Stimulated activated CD4-positive, alpha-beta T cell treated with anti-CD3 and anti-CD28 coated beads, Interleukin-12 subunit alpha, Interleukin-12 subunit beta, amount 100 ng/mL, for 24 hours (primary cell): ENCODE measurements at places on chromosomes 11 and 22.

DNA sequence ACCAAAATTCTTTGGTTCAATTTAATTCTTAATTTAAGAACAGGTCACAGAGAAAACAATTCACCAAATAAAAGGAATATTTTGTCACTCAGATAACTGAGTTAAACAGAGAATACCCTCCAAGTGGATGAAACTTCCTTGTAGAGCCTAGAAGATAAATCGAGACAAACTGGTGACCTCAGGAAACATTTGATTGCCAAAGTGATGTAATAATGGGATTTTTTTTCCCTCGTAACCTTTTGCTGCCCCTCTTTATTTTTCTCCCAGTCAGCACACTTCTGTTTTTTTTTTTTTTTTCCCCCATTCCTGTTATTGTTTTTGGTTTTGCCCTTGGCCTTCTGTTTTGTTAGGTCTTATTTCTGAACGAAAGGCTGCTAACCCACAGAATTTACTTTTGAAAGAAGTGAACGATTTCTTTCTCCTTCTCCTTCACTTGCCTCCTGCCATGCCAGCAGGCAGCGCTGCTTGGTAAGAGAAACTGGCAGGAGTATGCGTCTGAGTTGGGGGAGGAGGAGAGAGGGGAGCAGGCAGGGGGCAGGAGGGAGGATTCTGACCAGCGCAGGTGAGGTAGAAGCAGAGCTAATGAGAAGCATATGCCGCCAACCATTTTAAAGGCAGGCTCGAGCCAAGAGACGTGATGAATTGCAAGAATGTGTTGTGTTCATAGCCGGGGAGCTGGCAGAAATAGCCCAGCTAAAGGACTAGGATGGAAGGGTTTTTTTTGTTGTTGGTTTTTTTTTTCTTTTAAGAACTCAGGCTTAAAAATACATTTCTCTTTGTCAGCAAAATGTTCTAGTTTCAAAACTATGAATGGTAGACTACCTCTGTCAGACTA is 121.9 kb upstream of the MTMR2 start:
- DNase-seq, result no peak

GRCh38 chr11:109347304-109347703 is 74.7 kb upstream of the C11orf87 start:
- DNase-seq, result no peak

GRCh38 chr22:29454276-29454675 is 15.9 kb downstream of the RFPL1 start:
- no peak for DNase-seq

GRCh38 chr11:90329043-90329442 is 106.2 kb upstream of the CHORDC1 start:
- DNase-seq, result no peak

- DNase-seq, result no peak
These were observed 61.5 kb downstream of the MIAT start for GRCh38 chr22:26718905-26719304.

- no peak for DNase-seq
These were observed 20.4 kb upstream of the POGLUT3 start for GRCh38 chr11:108518581-108518980.

DNA sequence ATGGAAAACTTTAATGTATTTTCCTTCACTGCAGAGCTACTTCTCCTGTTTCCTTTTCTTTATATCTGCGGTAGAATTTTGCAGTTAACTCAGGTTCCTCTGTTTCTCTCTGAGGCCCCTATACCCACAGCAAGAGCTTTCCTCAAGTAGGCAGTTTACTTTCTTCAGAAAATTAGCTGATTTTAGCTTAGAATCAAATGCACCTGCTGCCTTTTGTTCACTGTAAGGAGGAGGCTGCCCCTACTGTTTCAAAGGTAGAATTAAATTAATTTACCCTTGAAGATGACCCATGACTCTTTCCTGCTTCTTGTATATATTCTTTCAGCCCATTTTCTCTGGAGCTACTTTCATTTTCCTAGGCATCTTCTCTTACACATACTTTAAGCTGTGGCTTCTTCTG is 68.7 kb upstream of the GDPD4 start:
- DNase-seq, result no peak

GRCh38 chr11:44246726-44247125 is 63.2 kb downstream of the ALX4 start:
- DNase-seq, result no peak

DNA sequence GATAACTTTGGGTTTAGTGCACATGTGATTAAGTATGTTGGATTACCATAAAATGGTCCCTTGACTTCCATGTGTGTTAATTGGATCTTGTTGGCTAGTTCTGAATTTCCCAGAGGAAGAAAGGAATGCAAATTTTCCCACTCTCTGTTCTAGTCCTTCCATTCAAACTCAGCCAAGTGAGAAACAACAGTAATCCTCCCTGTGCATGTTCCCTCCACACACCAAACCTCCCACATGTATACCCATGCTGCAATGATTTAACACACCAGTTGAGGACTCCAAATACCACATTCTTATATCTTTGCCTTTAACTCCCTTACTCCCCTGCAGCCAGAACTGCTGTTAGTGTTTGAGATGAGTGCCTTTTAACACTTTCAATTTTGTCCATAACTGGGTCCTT is 1158.9 kb downstream of the DLG2 start:
- no peak for DNase-seq

DNA sequence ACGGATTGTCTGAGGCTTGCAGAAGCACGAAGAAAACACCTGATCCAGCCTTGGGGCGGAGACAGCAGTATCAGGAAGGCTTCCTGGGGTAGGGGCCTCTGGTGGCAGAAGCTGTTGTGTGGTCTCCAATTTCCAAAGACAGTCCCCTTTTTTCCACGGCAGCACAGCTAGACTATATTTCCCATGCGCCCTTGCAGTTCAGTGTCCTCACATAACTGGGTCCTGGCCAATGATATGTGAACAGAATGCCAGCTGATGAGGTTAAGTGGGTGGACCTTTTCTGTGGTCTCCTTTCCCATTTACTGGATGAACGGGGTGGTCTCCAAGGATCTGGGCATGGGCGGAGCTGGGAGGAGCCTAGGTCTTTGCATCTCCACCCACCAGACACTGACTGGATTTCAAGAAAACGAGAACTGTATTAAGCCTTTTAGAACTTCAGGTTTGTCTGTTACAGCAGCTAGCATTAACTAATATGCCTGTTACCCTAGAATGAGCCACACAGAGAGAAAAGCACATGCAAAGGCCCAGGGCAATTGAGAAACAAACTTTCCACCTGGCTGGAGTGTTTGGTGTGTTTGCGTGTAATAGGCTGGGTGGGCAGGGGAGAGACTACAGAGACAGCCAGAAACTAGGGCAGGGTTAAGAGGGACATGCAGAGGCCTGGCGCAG is 6.2 kb downstream of the GAL3ST1 start:
- no peak for DNase-seq

- no peak for DNase-seq
These were observed 29.9 kb upstream of the MALAT1 start for GRCh38 chr11:65468874-65469333.

DNA sequence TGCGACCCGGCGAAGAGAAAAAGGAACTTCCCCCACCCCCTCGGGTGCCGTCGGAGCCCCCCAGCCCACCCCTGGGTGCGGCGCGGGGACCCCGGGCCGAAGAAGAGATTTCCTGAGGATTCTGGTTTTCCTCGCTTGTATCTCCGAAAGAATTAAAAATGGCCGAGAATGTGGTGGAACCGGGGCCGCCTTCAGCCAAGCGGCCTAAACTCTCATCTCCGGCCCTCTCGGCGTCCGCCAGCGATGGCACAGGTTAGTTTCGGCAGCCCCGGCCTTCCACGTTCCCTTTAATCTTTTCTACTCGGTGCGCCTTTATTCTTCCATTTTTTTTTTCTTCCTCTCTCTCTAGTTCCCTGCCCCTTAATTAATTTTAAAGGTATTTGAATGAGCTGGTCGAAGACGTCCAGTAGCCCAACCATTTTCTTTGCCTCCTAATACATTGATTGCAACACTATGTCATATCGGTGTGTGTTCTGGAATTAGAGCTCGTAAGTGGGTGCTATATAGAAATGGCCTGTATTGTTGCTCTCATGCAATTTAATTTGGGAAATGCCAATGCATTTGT is 537 bp downstream of the EP300 start:
- peak; percentile 11 for DNase-seq

GRCh38 chr11:20016526-20016925 is 143.7 kb downstream of the DBX1 start:
- DNase-seq, result no peak

DNA sequence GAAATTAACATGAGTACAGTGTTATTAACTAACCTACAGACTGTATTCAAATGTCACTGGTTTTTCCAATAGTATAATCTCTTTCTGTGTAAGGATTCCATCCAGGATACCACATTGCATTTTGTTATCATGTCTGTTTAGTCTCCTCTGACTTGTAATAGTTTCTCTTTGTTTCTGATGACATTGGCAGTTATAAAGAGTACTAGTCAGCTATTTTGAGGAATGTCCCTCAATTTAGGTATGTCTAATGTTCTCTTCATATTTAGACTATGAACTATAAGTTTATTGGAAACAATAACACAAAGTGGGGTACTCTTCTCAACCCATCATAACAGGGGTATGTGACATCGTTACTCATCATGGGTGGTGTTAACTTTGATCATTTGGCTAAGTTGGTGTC is 20.3 kb upstream of the ME3 start:
- no peak for DNase-seq

- DNase-seq, result no peak
These were observed 441.8 kb downstream of the TBC1D22A start for GRCh38 chr22:47204002-47204979.

- DNase-seq, result no peak
These were observed 772.3 kb downstream of the BRD1 start for GRCh38 chr22:49055406-49055805.

DNA sequence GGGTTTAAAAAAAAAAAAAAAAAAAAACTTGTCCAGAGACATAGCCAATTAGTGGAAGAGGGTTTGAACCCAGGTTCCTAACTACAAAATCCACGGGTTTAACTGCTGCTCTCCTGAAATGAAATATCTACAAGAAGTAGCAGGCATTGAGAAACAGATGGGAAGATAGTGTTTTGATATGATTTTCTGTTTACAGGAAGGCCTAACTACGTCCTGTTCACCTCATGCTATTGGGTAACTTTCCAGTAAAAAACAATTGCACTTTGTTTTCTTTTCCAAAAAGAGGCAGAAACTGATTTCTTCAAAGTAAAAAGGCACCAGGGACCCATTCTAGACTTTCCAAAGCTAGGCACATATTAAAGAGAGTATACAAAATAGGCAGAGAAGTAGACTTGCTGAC is 5.9 kb upstream of the C11orf91 start:
- no peak for DNase-seq

DNA sequence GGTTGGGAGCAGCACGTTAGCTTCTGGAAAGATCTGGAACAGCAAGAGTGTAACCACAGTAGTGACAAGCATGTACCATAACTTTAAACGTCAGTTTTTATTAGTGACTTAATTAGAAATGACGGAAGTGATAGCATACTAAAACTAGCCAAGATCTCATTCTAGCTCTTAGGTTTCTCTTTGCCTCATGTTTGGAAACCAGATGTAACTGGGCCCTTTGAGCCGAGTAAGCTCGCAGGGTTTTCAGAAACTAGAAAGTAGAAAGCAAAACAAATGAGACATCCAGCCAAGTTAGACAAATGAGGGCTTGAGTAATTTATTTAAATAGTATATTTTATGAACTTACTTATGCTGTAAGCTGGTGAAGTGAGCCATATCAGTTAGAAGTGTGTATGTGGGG is 40.2 kb upstream of the SLC5A12 start:
- no peak for DNase-seq

DNA sequence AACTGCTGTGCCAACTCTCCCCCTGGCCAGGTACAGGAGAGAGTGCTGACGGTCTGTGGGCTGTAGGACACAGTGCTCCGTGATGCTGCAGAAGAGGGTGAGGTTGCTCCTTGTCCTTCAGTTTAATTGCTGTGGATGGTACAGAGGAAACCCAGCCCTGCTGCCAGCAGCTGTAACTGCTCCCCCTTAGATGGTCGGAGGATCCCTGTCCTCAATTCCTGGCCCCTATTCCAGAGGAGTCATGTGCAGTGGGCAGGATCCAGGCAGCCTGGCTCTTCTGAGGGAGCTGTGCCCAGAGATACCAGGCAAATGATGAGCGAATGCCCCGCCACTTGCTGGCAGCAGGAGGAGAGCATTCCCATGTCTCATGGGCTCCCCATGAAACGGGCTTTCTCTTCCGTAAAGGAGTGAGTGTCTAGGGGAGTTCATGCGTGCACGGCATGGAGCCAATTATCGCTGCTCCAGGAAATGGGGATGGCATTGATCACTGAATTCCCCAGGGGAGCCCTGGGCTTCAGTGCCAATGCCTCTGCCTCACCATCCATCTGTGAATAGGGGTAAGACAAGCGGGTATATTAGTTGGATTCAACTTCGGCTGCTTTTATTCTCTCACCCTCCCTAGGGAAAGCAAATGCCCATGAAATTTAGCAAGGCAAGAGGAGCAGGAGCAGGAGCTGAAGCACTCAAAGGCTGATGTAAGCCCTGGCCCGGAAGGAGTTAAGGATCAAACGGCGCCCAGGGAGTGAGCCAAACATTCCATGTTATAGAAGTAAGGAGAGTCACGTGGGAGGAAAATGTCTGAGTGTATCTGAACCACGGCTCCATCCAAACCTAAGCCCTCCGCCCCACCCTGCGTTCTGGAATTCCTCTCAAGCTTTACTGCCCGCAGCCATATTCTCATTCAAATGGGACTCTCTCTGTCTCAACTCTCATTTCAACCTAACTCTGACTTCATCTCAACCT is 51.0 kb upstream of the CSNK2A3 start:
- DNase-seq, result no peak

- DNase-seq, result peak; percentile 5
These were observed 1.1 kb upstream of the FBXO7 start for GRCh38 chr22:32473388-32473952.

GRCh38 chr11:74675761-74676160 is 55.5 kb downstream of the CHRDL2 start:
- DNase-seq, result no peak

DNA sequence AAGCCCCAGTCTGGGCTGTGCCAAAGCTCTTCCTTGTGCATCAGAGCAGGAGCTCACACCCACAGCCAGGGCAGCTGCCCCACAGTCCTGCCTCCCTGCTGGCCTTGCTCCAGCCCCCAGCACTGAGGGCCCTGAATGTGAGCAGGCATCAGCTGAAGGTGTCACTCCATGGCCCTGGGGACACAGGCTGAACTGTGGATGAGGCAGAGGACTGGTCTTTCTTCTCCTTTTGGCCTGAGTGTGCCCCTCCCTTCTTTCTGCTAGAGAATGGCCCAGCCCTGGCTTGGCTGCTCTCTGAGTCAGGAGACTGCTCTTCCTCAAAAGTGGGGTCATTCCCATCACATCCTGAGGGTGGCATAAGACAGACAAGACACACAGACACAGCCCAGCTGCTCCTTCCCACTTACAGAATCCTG is 16.2 kb downstream of the OTOG start:
- no peak for DNase-seq

- no peak for DNase-seq
These were observed 16.8 kb downstream of the ADAMTS15 start for GRCh38 chr11:130465263-130465662.

GRCh38 chr11:115930886-115931547 is 426.8 kb upstream of the CADM1 start:
- no peak for DNase-seq

GRCh38 chr11:42490506-42490905 is 821.3 kb upstream of the API5 start:
- DNase-seq, result no peak
